ENCODE measurements at places on chromosomes 2 and 18.

DNA sequence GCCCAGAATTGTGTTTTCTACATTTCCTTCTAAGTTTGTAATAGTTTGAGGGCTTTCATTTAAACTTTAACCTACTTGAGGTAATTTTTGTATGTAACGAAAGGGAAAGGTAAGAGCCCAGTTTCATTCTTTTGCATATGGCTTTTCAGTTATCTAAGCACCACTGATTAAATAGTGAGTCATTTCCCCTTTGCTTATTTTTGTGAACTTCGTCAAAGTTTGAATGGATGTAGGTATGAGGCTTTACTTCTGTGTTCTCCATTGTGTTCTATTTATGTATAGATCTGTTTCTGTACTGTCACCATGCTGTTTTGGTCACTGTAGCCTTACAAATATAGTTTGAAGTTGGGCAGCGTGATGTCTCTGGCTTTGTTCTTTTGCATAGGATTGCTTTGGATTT lies 944.8 kb upstream of the CNTNAP5 start:
- DNase-seq: no peak

DNA sequence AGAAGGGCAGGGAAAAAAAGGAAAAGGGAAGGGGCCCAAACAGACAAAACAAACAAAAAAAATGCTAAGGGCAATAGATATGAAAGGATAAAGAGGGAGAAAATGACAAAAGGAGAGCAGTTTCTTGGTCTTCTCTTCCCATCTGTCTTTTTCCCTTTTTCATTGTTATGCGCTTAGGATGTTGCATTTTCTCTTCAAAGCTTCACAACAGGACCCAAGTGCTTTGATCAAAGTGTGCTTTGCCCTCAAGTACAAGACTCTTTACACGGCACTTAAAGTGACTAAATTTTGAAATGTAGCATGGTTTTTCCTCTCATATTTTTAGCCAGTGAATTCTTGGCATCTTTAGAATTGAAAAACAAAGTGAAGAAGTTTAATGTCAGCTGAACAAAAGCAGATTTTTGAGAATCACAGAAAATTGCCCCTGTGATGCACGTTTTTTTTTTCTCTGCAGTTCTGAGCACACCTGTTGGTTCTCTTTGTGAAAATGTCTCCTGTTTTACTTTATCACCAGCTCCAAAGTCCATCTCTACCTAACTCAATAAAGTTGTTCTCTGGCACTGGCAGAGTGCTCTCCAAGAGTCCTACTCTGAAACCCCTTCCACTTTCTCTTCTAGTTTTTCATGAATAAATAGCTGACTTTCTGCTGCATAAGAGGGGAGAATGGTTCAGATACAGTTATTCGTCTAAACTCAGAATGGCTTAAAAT lies 126.6 kb downstream of the KCNH7 start:
- DNase-seq: no peak

DNA sequence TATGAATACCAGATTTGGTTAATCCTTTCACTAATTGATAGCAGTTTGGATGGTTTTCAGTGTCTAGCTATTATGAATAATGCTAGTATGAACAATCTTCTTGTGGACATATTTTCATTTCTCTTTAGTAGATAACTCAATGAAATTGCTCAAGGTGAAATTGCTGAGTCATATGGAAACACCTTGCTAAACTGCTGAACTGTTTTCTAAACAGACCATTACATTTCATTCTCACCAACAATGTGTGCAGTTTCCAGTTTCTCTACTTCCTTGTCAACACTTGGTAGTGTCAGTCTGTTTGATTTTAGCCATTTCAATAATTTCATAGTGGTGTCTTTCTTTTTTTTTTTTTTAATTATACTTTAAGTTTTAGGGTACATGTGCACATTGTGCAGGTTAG lies 250.0 kb downstream of the HRH4 start:
- DNase-seq: no peak

- no peak for DNase-seq
These were observed 99.8 kb downstream of the SMAD7 start for GRCh38 chr18:48850822-48851598.

GRCh38 chr2:169768262-169768995 lies 30.2 kb upstream of the SSB start:
- DNase-seq: no peak

DNA sequence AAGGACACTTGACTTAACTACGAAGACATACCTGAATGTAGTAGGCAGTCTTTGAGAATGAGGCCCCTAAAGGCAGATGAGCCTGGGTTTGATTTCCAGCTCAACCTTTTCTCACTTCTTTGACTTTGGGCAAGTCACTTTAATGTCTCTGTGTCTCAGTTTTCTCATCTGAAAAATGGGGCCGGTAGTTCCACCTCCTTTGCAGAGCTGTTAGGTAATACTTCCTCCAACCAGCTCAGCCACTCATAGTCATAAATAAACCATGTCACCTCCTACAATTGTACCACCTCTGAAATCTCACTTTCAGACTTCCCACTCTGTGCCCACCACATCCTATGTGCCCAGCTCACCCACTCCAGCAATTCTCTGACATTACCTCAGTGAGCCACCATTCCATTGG lies 10.4 kb downstream of the ARHGAP25 start:
- no peak for DNase-seq

DNA sequence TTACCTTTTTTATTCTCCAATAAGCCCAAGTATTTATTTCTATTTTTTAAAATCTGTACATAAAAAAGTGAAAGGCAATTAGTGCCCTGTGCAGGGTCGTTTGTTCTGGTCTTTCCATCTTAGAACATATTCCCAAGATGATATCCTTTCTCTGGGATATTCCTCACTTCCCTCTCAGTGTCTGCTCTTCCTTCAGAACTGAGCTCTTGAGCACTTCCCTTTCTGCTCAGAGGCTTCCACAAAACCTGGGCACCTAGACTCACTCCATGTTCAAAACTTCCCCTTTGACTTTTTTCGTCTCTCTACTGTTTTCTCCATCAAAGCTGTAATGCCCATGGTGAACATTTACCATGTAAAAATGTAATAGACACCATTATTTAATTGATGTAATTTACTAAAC lies 296.5 kb upstream of the TCF4 start:
- DNase-seq: no peak

DNA sequence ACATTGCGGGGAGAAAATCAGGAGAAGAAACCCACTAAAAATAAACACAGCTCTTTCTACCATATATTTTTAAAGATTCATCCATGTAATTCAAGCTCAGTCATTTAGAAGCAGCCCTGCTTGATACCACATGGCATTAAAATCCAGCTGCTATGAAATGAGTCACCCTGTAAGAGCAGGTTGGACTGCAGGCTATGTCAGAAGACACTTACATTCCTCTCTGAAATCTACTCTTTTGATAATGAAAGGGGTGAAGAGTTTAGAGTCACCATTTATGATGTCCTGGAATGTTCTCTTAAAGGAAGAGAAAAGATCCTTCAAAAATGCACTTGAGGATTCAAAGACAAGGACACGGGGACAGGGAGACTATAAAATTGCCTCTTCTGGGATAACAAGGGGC lies 100.6 kb upstream of the APCDD1 start:
- no peak for DNase-seq

Measured in caudate nucleus (tissue), 63 donors.